Activated CD4-positive, CD25-positive, alpha-beta regulatory T cell treated with anti-CD3 and anti-CD28 coated beads, Interleukin-2, amount 50 U/mL, for 16 hours (primary cell): ENCODE measurements at places on chromosomes 3 and 15.

DNA sequence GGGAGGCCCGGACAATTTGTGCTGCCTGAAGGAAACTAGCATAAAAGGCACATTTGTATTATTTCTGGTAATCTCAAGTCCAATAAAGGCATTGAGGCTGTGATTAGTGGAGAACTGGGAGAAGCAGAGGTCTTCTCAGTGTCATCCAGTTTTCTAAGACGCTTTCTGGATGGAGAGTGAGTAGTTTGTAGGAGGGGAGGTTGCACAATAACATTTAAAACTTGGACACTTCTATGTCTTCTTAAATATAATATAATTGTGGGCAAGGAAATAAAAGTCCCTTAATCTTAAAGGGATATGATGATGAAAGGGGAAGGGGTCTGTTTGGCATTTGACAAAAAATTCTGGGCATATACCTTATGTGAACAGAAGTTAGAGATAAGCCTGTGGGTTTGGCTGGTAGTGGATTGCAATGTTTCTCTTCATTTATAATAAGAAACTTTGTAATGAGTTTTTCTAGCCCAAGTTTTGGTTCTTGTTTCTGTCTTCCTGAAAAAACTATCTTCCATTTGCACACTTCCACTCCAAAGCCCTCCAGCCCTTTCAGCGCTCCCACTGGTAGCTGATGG lies 291.6 kb upstream of the TGFBR2 start:
- no peak for DNase-seq

DNA sequence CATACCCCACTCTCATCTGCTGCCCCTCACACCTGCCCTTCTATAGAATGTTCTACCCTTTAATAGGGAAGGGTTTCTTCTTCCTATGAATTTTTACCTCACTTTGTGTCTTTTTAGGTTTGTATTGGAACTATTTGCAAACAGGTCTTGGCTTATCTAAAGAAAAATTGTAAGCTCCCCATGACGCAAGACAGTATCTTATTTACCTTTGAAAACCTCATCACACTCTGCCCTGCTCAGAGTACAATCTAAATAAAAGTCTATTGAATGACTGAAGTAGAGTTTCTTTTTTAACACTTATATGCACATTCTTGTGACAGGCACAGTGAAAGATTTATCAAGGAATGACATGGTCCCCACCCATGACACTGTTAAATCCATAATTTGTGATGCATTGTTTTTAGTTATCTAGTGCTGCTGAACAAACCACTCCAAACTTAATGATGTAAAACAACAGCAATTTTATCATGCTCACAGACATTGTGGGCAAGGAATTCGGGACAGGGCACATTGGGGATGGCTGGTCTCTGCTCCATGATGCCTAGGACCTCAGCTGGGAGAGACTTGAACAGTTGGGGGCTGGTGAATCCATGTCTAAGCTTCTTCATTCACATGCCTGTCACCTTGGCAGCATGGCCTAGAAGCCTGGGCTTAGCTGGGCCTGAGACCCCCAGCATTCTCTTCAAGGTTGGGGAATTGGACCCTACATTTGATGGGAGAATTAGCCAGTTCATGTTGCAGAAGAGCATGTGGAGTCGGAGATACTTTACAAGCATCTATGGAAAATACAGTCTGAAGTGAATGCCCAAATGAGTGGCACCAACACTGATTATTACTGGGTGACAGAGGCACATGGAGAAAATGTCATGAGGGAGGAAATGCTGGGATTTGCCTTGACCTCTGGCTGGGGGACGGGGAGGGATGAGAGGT lies 252.2 kb upstream of the CTDSPL start:
- DNase-seq: no peak

DNA sequence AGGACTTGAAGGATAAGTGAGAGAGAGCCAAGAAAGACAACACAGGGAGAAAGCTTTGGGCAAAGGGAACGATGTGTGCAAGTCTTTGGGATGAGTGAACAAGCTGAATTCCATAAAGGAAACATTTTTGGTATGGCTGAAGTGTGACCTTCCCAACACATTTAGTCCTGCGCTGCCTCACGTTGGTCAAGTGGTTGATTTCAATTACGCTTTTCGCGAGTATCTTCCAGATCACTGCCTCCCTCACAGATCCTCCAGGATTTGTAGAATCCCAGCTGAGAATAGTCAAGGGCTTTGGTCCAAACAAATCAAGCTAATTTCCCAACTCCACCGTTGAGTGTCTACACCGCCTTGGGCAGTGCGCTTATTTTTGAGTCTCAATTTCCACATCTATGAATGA lies 338.4 kb upstream of the ADAMTS9 start:
- no peak for DNase-seq

- DNase-seq: no peak
These were observed 22.7 kb upstream of the ZBTB20 start for GRCh38 chr3:115169808-115170207.

- DNase-seq: no peak
These were observed 202.0 kb downstream of the FNDC3B start for GRCh38 chr3:172241405-172241804.

DNA sequence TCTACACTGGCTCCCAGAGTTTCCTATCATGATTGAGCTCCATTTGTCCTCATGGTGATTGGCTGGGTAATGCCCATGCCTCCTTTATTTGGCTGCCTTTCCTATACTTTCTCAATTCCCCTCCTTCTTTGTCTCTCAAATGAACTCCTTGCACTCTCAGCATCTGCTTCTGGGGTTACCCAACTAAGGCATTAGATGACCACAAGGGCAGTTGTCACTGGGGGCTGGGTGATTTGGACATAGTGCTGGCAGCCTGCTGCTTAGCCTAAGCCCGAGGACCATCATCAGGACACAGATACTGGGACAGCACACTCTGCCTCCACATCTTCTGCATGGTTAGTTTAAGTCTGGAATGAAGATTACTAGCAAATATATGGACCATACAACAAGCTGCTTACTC lies 49.2 kb upstream of the LRRFIP2 start:
- no peak for DNase-seq

DNA sequence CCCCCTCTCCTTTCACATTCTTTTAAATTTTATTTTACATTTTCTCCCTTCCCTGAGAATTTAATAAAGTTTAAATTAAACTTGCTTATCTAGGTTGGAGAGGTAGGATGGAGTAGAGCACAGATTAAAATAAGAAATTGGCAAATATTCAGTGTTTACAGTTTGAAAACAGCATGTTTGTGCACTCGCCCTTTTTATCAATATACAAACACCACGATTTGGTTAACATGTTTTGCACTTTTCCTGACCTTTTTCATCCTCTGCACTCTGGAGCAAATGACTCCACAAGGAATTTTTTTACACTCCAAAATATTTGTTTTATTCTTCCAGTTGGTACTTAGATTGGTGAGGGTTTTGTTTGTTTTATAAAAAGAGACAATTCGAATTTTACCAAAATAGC lies 87.1 kb downstream of the DUT start:
- DNase-seq: no peak

DNA sequence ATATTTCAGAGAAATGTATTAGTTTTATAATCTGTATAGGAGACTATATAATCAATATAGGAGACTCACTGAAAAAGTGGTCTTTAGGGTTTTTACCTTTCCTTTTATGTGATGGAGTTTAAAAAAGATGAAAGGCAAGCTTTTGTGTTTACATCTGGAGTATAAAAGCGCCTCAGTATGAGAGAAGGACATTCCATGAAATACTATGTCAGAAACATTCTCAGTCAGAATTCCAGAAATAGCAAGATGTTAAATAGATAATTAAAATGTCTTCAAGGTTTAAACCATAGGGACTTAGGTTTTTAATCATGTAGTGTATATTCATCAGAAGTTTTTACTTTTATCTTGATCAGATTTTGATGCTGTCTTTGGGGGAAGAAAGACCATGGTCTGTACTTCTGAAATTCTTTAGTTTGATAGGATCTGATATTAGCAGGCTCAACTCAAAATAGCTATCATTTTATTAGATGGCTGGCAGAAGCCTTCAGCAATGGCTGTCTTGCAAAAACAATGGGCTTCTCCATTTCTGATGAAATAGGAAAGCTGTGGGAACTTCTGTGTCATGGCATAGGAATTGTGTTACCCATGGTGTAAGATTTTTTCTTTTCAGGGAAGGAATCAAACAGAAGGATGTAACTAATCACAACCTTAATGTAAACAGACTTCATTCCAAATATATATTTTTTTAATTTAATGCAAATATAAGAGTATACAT lies 209.6 kb upstream of the PLSCR5 start:
- no peak for DNase-seq

- DNase-seq: no peak
These were observed 196.4 kb upstream of the LPP start for GRCh38 chr3:187957582-187957981.

DNA sequence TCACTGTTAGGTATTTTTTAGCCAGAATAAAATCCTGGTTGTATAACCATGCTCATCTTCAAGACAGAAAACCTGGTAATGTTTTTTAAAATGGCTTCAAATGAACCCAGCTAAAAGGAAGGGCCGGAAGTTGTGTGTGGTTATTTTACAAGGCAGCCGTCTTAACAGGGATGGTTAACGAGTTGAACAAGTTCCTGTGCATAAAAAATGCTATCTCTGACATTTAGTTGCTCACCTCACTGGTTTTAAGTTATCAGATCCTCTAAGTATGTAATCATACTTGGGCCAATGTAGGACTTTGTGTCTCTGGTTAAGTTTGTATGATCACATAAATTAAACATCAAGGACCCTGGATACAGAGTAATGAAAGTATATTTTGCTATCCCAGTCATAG lies 2.1 kb downstream of the ATP11B start:
- peak; percentile 14 for DNase-seq

DNA sequence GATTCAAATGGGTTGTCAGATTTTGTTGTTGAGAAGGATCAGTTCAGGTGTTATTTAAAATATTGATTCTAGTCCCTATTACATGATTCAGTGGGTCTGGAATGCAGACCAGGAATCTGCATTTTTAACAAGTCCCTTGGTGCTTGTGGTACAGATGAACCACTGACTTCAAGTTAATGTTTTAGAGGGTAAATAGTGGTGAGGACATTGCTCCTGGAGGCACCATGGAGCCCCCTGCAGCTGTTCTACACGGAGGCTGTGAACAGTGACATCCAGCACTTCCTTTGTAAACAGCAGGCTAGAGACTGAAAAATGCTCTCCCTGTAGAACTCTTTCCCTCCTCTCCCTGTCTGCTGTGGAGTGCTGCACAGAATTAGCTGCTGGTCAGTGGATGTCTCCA lies 4.8 kb upstream of the FSIP1 start:
- DNase-seq: no peak

DNA sequence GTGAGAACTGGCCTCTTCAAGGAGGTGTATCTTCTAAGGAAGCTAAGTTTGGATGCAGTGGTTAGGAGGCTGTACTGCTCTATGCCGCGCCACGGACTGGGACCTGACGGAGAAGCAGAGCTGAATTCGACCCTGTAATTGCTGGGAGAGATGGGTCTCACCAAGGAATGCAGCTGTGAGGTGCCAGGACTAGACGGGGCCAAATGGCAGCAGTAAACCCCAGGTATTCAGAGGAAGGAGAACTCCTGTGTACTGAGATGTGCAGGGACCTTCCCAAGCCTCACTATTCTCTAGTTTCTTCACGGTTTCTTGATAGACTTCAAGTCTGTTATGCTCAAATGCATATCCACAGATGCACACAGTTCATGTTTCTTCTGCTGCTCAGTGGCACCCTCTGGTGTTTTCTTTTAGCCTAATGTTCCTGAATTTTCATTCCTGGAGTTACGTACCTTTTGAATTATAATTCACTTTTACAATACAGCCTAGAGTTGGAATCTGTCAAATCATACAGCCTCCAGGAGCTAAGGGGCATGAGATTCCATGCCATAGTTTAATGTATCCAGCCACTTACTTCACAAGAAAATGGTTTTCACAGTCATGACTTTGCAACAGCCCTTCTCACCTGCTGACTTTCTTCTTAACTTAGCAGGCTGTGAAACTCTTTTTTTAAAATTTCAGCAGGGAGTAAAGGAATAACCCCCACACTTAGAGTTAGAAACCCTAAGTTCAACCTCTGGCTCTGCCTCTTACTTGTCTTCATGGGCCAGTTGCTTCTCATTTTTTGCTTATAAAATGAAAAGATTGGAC lies 61.8 kb downstream of the GLDN start:
- DNase-seq: no peak

DNA sequence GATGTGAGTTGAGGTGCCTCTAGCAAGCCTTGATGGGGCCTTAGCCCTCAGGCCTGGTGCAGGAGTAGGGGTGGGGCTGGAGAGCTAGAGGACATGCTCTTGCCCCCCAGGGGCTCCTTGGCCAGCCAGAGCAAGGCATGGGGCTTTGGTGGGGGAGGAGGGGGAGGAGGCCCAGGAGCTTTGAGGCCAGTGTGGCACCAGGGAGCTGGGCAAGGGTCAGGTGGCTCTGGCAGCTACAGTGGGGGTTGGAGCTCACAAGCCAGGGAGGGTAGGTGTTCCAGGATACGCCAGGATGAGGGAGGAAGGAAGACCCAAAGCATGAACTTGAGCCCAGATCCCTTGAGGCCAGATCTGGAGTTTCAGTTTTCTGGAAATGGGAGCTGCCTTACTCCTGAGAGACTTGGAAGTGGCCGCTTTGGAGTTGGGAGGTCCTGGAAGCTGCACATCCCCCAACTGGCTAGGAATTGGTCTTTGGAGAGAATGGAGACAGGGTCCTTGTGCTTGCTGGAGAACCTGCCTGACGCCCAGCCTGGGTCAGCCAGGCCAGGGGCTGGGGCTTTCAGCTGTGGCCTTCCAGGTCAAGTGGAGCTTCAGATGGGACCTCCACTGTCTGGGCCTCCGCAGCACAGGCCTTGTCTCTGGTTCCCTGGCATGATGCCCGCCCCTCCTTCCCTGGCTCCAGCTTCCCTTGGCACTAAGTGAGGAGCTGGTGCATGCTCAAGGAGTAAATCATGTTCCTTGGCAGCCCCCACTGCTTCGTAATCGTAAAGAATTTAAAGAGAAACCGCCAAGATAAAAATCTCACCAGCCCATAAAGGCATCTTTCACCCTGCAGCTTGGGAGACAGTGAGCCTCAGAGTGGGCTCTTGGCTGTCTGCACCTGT lies 8.7 kb downstream of the SEMA3F start:
- DNase-seq: no peak

DNA sequence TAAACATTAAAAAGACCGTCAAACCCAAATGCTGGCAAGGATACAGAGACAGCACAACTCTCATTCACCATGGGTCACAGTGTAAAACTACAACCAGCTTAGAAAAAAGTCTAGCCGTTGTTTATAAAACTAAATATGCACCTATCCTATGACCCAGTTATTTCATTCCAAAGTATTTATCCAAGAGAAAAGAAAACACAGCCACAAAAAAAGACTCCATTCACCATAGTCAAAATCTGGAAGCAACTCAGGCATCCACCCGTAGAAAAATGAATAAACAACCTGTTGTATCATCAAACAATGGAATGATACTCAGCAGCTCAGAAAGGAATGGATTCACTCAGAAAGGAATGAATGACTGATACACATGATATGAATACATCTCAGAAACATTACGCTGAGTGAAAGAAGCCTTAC lies 28.6 kb downstream of the PLD1 start:
- DNase-seq: no peak

- no peak for DNase-seq
These were observed 12.5 kb downstream of the TRIM59 start for GRCh38 chr3:160437083-160437455.

GRCh38 chr3:10195366-10196089 lies 30.8 kb downstream of the IRAK2 start:
- DNase-seq: no peak

GRCh38 chr15:78597583-78597982 lies 23.2 kb downstream of the CHRNA3 start:
- no peak for DNase-seq
